ENCODE measurements at places on chromosomes 11 and 22. TPM values are rescaled to one million over a fixed set of nuclear protein-coding genes. Genes with fewer than 3 reads are reported as not detected.

The APOA5 gene
- total RNA-seq = not detected

The CABP4 gene
- total RNA-seq = not detected

The NECTIN1 gene
- 14.3 TPM for total RNA-seq

The ESAM gene
- total RNA-seq = 35.7 TPM

The RTN4R gene
- total RNA-seq = 13.0 TPM

The C1QTNF6 gene
- 7.7 TPM for total RNA-seq

The CST6 gene
- 2.4 TPM for total RNA-seq

The CARD16 gene
- total RNA-seq = not detected

The MS4A6E gene
- total RNA-seq = not detected

The AIP gene
- total RNA-seq = 87.3 TPM

The PNPLA3 gene
- total RNA-seq = 5.7 TPM

The OR2D2 gene
- total RNA-seq = not detected

The PACSIN3 gene
- total RNA-seq = 30.0 TPM

The F2 gene
- 0.13 TPM for total RNA-seq

Measured in mesangial cell (primary cell).